Kidney (tissue), 22 donors: ENCODE measurements at places on chromosomes 11 and 22.
A peak's percentile ranks its signal among the peaks of the same experiment; 100 is the strongest.

GRCh38 chr11:3203221-3204043, 15.2 kb downstream of the MRGPRG start:
- peak; percentile 75 for DNase-seq

DNA sequence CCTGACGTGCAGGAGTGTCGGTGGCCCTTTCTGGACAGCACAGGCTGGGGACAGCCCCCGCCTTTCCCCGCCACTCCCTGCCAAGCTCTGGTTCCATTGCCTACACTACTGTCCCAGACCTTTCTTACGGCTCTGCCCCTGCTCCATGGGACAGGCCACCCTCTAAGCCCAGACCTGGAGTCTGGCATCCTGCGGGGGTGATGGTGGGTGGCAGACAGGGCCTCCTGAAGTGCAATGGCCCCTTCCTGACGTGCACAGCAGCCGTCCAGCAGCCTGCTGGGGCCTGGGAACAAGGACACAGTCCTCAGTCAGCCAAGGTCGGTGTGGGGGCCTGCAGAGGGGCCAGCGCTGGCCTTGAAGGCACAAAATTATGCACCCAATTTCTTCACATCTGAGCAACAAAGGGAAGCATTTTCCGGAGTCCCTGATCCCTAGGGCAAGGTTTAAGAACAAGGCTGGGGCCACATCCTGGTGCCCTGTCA, 79.7 kb upstream of the KCNQ1OT1 start:
- DNase-seq = no peak

DNA sequence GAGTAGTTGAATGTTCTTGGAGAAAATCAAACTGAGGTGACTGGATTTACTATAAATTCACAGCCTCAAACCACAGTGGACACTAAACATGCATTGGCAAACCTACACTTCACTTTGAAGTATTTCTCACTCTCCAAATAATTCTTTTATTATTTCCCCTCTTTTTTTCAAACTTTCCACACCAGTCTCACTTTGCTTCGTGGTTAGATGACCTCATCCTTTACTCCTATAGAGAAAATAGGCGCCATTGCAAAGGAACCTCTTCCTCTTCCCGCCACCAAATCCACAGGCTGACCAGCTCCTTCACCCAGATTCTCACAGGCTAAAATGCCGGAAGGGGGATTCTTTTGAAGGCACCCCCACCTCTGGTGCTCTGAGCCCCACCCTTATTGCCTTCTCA, 33.4 kb downstream of the HTR3A start:
- DNase-seq = no peak

DNA sequence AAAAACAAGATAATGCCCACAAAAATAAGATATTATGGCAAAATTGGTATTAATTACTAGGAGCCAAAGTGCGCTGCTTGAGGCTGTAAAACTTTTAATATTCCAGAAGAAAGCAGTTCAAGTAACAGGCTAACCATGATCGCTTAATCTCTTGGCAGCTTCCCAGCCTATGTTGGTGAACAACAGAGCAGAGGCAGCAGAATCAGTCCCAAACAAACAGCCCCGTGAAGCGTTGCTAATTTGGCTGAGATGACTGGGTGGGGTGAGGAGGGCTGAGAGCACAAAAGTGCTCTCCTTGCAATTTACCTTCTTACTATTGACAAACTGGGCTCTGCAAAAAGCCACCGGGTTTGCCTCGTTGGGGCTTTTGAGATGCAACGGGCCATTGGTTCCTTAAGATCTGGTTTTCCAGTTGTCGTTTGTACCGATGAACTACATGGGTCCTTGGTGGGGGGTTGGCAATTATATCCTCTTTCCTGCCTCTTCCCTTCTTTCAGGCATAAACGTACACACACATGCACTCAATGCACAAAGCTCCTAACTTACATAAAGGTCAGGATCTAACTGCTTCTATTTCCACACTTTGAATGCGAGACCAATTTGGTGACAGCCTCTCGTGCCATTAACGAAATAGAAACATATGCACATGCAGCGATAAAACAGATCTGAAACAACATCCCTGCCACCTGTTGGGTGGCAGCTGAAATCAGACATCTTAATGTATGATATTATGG, 407.6 kb upstream of the CADM1 start:
- no peak for DNase-seq

DNA sequence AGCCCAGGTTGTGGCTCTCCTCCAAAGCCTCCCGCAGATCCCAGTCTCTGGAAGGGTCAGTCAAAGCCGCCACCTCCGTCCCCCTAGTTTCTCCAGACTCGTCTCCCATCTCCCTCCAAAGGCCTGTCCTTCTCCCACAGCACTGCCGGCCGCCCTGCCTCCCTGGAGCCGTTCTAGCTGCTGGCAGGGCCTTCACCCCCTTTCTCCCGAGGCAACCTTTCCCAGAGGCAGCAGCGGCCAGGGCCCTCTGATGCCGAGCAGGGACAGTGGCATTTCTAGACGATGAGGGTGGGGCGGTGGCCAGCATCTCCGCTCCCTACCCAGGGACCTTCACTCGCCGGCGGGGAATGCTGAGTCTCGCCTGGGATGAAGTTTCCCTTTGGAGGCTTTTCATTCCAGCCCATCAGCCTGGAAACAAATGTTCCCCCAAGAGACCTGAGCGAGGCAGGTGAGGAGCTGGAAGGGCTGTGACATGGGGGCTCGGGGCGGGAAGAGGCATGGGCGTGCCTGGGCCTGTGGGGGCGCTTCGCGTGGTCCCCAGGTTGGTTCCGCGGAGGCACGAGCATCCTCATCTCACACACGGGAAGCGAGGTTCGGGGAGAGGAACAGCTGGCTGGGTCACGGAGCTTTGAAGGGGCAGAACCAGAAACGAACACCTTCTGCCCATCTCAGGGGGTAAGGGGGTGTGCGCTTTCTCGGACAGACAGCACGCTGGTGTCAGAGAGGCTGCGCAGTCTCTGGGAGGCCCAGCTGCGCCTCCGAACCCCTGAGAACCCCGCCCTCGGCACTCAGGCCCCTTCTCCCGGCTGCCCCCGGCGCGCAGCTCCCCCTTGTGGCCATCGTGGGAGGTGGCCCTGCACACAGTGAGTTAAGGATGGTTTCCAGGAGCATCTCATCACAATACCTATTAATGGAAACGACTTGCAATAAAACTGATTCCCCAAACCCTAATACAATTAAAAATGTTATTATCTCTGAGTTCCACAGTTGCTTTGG, 18.1 kb upstream of the KLHL35 start:
- DNase-seq = no peak

- DNase-seq = no peak
Measured at GRCh38 chr11:64092111-64092760, 56.5 kb downstream of the FLRT1 start.

DNA sequence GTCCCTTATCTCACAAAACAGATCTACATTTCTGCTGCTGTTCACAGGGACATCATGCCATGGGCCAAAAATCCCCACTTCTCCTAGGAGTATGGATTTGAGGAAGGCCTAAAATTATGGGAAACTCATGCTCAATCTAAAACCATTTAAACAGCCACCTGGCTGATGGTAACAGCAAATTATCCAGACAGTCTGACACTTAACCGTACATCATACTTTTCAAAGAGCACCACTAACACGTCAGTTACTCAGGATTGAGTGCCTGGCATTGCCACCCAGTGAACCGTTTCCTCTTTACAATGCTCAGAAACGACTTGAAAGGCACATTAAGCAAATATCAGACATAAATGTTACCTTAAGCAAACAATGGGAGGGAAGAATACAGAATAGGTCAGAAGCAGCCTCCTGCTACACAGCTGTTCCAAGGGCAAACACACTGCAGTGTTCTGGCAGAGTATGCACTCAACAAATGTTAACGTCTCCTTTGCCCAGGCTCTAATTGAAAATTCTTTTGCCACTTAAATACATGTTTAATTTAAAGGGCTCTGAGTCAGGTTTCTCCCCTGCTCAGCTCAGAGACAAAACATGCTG, 18.8 kb upstream of the SLC36A4 start:
- peak; percentile 17 for DNase-seq

DNA sequence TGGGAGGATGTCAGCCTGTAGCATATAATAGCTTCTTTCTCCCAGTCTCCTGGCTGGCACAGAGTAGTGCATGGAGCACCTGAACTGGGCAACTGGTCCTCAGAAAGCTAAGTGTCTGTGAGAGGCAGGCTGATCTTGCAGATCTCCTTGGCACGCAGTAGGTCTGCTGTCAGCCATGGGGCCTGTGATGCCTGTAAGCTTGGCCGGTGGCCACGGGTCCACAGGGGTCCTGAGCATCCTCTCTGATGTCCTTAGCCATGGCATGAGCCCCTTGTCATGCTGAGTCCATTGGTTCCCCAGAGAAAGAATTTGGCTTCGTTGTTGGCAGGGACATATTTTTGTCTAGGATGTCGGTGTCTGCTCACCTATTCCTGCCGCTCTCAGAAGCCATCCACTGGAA, 25.0 kb downstream of the AMPD3 start:
- DNase-seq = no peak

GRCh38 chr11:45921561-45922424, 663 bp upstream of the LARGE2 start:
- DNase-seq = peak; percentile 86
